ENCODE measurements at places on chromosomes 2 and 18.
A peak's percentile ranks its signal among the peaks of the same experiment; 100 is the strongest.

DNA sequence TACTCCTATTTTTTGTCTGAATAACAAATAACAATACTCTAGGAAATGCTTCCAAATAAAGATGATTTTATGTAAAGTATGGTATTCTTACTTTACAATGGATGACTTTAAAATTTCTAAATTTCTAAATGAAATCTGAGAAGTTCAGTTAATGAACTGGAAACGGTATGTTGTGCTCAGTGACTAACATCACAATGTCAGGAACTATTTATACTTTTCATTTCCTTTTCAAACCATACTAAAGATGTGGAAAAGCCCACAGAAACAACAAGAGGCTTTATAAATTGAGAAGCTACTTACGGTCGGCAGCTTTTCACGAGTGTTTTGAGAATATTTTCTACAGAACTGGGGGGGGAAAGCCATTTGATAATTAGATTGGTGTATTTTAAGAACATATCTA lies 31.1 kb downstream of the PSME4 start:
- no peak for DNase-seq

GRCh38 chr18:36160959-36161371 lies 26.3 kb upstream of the MOCOS start:
- DNase-seq, result no peak

DNA sequence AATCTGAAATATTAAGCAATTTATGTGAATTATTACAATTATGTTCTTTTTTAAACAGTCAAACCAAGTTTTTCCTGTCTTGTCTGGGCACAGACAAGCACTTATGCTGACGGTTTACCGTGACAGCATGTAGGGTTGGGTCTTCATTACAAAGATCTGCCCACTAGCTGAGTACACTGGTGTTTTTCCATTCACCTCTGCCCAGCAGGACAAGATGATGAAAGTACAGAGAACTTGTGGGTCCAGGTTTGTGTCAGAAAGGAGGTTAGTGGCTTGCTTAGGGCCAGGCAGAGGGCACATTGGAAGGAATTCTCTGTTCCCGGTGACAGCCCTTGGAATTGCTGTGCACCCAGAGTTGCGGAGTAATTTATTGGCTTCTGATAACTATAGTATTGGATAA lies 14.0 kb downstream of the NABP1 start:
- no peak for DNase-seq

DNA sequence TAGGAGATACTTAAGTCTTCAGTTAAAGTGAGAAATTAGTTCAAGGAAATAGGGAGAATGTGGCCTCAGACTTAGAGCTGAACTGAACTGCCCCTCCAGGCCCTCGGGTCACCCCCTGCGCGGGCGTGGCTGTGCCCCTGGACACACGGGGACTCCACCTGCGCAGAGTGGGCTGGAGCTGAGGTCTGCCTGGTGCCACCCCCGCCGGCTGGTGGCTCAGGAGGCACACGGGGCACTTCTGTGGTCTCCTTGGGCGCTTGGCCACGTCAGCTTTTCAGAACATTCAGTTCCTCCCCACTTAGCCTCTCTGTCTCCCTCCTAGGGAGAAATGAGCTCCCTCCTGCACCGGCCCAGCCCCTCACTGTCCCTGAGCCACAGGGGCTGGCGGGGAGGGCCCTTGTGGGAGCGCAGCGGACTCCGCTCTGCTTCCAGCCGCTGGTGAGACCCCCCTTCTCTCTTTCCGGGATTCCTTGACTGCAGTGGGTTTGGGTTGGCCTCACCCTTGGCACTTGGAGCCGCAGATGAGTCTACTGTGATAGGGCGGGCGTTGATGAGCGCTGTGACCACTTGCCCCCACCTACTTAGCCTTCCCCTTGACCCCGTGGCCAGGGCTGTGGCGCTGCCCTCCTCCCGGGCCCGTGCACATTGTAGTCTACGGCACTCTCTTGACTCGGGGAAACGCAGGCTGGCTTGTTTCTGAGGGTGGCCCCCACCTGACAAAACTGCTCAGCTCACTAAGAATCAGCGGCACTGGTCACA lies 18.2 kb upstream of the PDIA6 start:
- no peak for DNase-seq

GRCh38 chr18:23757437-23757733 lies 68.1 kb downstream of the LAMA3 start:
- DNase-seq, result no peak

DNA sequence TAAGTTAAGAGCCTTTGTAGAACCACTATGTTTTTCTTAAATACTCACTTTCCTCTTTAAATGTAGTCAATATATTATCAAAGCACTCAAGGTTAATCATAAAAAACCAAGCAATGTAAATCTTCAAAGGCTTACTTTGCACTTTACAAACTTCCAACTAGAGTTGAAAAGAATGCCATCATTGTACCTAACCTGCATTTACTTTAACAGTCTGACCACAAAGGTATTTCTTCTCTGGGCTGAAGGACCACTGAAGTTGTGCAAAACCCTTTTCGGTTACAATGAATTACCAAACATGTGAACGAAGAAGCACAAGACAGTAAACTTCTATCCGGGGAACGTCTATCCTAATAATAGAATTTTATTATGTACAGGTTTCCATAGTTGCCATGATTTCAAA lies 3.0 kb downstream of the HNRNPLL start:
- no peak for DNase-seq

- DNase-seq, result no peak
These were observed 38.5 kb downstream of the NPC1 start for GRCh38 chr18:23547846-23548245.

- DNase-seq, result no peak
These were observed 69.9 kb downstream of the ODC1 start for GRCh38 chr2:10378189-10378588.

DNA sequence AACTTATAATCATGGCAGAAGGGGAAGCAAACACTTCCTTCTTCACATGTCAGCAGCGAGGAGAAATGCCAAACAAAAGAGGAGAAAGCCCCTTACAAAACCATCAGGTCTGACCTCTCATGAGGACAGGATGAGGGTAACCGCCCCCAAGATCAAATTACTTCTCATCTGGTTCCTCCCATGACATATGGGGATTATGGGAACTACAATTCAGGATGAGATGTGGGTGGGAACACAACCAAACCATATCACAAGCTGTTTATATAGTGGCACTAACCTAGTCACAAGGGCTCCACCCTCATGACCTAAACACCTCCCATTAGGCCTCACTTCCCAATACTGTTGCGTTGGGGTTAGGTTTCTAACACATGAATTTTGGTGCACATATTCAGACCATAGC lies 110.0 kb downstream of the OSBPL6 start:
- no peak for DNase-seq

- peak; percentile 5 for DNase-seq
These were observed 43.1 kb upstream of the GPC1 start for GRCh38 chr2:240392084-240392947.

GRCh38 chr2:109558076-109558882 lies 55.5 kb downstream of the SEPTIN10 start:
- no peak for DNase-seq

- no peak for DNase-seq
These were observed 58.3 kb upstream of the TRIB2 start for GRCh38 chr2:12658310-12658945.

GRCh38 chr18:45165871-45166270 lies 449.4 kb upstream of the SLC14A2 start:
- no peak for DNase-seq

DNA sequence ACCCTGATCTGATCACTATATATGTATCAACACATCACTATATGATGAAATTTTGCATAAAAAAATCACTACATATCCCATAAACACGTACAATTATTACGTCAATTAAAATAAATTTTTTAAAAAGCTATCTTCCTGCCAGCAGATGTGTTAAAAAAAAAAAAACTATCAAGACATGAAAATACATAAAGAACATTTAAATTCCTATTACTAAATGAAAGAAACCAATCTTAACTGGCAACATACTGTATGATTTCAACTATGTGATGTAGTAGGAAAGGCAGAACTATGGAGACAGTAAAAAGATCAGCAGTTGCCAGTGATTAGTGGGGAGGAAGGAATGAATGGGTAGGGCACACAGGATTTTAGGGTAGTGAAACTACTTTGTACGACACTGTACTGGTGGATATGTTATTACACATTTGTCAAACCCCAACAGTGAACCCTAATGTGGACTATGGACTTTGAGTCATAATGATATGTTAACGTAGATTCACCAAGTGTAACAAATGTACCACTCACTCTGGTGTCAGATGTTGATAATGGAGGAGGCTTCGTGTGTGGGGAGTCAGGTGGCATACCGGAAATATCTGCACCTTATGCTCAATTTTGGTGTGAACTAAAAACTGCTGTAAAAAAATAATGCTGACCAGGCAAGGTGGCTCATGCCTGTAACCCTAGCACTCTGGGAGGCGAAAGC lies 27.4 kb downstream of the USP34 start:
- DNase-seq, result peak; percentile 4

- DNase-seq, result no peak
These were observed 144.7 kb downstream of the SLC4A3 start for GRCh38 chr2:219772103-219772635.

GRCh38 chr2:150482111-150482510 lies 5.4 kb downstream of the RND3 start:
- DNase-seq, result no peak

DNA sequence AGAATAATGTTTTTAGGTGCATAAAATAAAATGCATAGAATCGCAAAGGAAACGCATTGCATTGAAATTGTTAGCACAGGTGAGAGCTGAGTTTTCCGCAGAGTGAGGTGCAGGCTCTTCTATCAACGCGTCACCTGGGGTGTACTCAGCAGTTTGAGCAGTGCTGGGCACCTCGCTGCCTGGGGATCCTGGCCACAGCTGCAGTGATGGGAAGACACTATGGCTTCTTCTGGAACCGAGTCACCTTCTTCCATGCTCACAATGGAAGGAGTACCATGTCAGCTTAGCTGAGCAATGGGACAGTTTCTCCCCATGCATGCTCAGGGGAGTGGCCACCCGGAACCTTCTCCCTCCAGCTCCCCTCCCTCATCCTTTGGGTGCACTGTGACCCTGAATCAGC lies 95.4 kb upstream of the OTOS start:
- DNase-seq, result no peak

DNA sequence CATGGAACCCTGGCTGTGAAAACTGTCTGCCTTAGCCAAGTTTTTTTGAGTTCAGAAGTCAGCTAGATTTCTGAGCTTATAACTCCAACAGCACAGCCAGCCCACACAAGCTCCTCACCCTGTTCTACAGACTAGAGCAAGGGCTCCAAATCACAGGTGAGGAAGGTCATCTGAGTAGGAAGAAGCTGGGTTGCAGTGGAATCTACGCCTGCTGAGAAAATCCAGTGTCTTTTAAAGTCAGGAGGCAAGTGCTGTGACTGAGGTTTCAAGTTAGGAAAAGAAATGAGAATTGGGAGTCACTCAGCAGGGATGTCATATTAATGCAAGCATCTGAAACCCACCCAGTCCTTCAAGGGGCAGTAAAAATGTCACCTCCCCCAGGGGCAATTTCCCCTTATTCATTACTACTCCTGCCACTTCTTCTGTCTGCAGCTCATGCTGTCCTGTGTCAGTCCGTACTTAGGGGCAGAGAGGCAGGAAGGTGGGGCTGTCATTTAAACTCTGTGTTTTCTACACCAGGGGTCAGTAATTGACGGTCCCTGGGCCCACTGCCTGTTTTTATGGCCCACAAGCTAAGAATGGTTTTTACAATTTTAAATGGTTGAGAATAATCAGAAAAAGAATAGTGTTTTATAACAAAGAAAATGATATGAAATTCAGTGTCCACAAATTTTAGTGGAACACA lies 551.1 kb downstream of the BCL11A start:
- no peak for DNase-seq

DNA sequence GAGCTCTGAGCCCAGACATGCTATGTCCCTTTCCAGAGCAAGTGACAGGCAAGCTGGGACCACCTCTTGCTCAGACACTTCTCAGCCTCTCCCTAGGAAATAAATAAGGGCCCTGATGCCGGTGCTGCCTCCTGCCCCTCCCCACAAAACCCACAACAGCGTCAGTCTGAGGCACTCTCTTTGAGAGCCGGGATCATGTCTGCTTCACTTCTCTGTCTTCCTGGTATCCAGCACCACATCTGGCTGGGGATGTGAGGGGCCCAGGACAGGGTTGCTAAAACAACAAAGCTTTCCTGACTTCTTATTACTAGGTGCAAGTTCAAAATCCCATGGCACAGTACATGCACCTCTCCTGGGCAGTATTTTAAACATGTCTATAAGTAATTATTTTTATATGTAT lies 103.9 kb upstream of the GLI2 start:
- no peak for DNase-seq

DNA sequence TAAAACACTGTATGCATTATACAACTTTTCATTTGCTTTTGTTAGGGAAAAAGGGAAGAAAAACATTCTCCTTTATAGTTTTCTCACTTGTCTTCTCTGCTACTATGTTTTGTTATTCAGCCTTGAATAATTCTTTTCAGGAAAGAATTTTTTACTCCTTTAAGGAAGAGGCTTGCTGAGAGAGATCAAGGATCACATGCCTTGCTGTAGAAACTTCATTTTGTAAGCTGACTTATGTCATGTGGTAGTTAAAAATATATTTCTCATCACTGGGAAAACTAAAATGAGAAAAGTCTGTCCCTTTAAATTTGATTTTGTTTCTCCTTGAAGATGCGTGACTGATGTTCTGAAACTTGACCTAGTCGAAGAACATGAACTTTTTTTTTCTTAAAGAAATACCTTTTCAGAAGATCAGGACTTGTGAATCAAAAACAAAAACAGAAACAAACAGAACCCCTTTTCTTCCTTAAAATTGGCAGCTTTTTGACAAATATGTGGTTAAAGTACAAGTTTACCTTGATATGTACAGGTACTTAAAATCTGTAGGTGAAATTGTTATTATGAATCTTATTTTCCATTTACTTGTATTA lies 145.1 kb downstream of the COMMD1 start:
- DNase-seq, result no peak

- DNase-seq, result no peak
These were observed 139.5 kb upstream of the LRP1B start for GRCh38 chr2:142270291-142270690.

- no peak for DNase-seq
These were observed 49.6 kb downstream of the LINC00305 start for GRCh38 chr18:64099244-64099643.

- DNase-seq, result no peak
These were observed 2.3 kb downstream of the DCAF17 start for GRCh38 chr2:171436307-171436706.

GRCh38 chr18:61334951-61335683 lies 1.9 kb downstream of the CDH20 start:
- no peak for DNase-seq

DNA sequence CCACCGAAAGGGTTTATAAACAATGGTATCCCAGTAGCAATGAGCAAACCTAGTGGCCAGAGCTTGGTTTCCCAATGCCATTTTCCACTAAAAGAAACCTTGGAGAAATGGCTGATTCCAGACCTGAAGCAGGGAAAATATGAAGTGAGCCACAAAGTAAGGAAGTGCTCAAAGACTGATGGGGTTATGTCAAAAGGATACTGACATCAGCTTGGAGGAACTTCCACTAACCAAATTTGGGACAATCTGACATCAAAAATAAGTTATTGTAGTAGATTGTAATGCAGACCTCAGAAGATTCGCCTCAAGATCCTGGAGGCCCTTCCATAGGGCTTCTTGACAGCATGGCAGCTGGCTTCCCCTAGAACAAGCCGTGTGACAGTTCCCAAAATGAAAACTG lies 79.4 kb upstream of the SP3 start:
- DNase-seq, result no peak

GRCh38 chr2:239768031-239768790 lies 256.9 kb downstream of the NDUFA10 start:
- DNase-seq, result no peak

- no peak for DNase-seq
These were observed at the start of gene PTPRN for GRCh38 chr2:219309278-219309677. Gene PTPRN, minus strand, starts transcription at chr2:219309401. Its CDS starts 69 bp downstream, at chr2:219309332.

GRCh38 chr2:66915237-66915636 lies 480.3 kb downstream of the MEIS1 start:
- DNase-seq, result no peak

Measured in T-helper 1 cell (primary cell).